Sciatic nerve (tissue), 2 donors: ENCODE measurements at places on chromosomes 13 and 19. TPM values are rescaled to one million over a fixed set of nuclear protein-coding genes. Genes with fewer than 3 reads are reported as not detected.

DNA sequence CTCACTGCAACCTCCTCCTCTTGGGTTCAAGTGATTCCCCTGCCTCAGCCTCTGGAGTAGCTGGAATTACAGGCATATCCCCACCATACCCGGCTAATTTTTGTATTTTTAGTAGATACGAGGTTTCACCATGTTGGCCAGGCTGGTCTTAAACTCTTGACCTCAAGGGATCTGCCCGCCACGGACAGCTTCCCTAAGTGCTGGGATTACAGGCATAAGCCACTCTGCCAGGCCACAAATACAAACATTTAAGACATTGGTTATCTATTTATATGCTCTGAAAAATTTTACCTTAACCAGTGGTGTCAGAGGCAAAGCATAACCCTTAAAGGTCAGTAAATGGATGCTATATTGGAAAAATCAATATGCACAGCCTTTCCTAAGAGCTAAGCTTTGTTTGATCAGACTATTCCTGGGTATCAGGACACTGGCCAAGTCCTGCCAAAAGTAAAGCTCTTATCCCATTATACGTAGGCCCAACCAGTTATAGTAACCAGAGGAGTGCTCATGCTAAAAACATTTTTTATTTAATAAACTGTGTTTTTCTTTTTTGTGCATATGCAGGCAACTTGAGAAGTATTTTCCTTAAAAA lies 56.4 kb upstream of the STARD13 start:
- no peak for DNase-seq

DNA sequence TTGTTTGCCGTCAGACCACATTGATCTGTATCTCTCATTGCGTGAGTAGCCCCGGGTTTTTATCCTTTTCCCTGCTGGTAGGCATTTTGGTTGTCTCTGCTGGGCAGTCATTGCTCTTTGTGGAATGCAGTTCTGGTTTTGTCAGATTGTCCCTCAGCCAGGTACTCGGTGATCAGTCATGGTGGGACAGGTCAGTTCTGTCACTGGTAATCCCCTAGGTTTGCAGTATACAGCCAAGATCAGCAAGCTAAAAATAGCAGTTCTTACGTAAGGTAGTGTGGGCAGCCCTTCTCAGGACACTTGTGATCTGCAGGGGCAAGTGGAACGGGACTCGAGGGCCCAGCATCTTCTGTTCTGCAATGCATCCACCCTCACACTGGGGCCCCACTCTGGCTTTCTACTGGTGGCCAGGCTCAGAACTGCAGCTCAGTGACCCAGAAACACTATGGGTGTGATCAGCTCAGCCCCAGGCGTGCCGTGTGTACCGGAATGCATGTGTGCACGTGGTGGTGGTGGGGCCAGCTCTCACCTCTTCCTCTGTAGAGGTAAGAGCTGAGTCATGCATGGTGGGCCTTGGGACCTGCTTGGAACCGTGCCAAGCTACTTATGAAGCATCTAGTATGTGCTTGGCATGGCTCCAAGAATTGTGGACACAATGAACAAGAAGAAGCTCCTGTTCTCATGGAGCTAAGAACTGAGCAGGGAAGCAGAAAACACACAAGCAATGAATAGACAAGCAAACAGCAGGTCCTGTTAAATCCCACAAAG lies 6.3 kb downstream of the PLEKHF1 start:
- no peak for DNase-seq

DNA sequence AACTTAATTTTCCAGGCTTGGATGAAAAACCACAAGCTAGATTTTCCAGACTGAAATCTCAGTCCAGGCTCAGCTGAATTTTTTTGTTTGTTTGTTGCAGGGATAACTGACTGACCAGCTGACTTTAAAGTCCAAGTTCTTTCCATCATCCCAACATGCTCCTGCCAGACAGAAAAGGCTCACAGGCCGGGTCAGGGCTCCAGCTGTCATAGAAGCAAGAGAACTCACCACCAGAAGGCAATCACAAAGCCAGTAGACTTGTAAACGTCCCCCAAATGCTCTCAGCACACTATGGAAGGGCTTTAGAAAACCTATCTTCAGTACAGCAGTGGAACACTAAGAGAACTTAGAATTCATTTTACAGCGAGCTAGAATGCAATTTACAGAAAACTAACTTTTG lies 25.5 kb downstream of the DCLK1 start:
- DNase-seq, result no peak

- no peak for DNase-seq
Observed at GRCh38 chr13:61029064-61029463, 386.6 kb downstream of the PCDH20 start.

DNA sequence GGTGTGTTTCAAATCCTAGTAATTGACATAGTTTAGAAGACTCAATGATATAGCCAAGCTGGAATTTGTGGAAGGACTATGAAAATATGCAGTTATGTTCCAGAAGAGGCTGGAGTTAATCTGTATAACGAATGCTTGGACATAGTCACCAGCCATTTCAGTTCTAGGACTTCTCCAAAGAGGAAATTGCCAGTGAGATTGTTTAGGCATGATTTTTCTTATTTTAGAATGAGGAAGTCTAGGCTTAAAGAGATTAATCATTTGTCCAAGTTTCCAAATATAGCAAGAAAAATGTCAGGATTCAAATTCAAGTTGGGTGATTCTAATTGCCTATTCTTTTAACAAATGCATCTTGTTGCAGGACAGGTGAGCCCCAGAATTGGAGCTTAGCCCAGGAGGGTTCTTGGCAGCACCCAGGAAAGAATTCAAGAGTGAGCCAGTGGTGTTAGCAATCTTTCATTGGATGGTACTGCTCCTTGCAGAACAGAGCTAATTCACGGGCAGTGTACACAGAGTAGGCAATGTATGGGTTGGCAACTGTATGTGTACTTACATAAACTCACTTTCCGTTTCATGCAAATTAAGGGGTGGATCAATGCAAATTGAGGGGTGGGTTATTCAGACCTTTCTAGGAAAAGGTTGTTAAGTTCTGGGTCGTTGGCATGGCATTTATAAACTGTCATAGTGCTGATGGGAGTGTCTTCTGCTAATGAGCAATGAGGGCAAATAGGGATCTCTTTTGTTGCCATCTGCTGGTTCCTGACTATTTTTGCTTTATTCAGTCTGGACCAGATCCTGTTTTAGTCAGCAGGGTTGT lies 763.1 kb upstream of the SLITRK1 start:
- DNase-seq, result no peak

DNA sequence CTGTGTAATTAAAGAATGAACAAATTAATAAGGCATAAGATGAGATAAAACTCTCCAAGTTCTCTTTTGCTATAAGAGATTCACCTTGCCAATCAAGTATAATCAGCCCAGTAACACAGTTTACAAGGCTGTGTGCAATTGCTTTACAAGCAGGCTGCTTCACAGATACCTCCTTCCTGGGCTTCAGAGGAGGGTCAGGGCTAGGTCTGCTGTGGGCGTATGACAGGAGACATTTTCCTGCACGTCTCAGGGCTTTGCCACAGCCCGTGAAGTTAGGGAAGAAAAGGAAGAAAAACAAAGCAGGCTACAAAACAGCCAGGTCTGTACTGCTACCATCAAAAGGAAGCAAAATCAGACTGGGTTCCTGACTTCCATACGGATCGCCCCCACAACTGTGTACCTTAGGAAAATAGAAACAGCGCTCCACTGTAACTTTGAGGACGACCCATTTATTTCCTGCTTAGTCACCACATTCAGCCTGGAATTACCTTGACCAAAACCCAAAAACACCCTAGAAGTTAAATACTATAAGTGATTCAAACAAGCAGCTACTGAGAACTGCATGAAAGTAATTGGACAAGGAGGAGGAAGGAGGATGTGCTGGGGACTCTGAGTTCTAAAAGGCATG lies 12.4 kb downstream of the EFNB2 start:
- DNase-seq, result no peak

- no peak for DNase-seq
Observed at GRCh38 chr19:48175578-48175977, 5.1 kb downstream of the ZSWIM9 start.

DNA sequence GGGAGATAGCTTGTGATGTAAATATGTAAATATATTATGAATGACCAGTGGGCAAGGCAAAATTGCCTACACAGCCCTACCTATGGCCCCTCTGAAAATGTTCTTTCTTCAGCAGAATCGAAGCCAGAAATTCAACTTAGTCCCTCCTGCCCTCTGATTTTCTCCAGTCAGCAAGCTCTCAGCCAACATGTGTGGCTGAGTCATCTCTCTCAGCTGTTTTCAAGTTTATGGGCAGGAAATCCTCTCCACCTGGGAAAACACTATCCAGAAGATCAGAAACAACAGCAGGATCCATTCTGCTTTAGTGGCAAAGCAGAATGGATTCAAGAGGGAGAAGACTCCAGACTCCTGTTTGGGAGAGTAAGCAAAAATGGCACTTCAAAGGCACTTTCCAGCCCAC lies 8.9 kb upstream of the ZNF527 start:
- no peak for DNase-seq

Gene LAIR2
- total RNA-seq, result 1.1 TPM

Gene BRCA2
- total RNA-seq, result 3.6 TPM

Gene ENOX1
- 4.3 TPM for total RNA-seq

Gene RNF17
- total RNA-seq, result not detected

Gene ZNF540
- total RNA-seq, result 8.3 TPM
